SHP77 treated with DMSO at 0.1 percent for 48 hours (cell line): ENCODE measurements at places on chromosomes 13 and 19.

DNA sequence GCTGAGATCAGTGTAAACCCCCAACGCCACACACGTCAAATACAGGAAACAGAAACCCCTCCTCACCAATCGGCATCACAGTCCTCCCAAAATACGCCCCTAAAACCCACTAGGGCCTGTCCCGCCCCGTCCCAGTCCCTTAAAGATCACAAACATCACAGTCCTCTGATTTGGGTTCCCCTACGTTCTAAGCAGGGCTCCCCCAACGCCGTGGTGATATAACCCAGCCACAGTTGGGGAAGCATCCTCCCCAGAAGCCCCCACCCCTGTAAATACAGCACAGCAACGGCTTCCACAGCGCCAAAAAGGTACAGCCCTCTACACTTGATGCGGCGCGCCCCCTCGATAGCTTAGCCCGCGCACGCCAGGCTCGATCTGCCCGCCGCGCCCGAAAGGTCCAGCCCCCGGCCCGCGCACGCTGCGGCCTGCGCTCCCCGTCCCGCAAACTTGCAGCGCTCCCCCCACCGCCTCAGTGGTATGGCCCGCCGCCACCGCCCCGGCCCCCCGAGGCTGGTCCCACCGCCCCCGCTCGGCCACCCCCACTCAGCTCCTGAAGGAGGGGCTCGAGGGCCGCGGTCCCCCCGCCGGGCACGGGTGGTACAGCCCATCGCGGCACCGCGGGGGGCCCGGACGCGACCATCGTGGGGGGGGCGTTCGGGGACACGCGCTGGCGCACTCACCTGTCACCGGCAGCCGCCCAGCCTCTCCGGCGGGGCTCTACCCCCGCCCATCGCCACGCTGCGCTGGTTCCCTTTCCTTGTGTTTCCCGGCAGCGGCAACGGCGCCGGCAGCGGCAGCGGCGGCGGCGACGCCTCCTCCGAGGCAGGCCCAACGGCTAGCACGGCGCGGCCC is at the start of gene AKT2:
TSS of gene AKT2 (minus strand) at position 845 of the 852 bp plus-strand sequence. CDS start 20,078 bp downstream, outside the sequence.
- DNase-seq, result peak; percentile 64

GRCh38 chr13:76913898-76914297 is 27.7 kb upstream of the KCTD12 start:
- no peak for DNase-seq

GRCh38 chr19:19427302-19427701 is 21.8 kb downstream of the GATAD2A start:
- DNase-seq, result no peak

DNA sequence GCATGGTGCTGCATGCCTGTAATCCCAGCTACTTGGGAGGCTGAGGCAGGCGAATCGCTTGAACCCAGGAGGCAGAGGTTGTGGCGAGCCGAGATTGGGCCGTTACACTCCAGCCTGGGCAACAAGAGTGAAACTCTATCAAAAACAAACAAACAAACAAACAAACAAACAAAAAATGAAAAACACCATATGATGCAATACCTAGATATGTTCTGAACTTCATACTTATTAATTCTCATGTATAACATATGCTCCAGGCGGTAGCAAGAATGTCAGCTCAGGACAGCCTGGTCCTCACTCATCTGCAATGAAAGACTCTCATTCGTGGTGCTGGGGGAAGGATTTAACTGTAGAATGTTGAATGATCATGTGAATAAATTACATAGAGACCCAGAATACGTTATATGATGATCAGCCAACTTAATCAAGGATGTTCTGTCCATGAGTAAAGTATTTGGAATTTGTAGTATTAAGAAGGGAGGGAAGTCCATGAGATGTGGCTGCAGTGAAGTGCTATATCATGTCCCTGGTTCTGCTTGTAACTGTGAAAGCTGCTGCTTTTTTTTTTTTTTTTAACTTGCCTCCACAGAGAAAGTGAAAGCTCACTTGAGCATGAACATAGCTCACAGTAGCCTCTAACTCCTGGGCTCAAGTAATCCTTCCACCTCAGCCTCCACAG is 206.8 kb downstream of the UQCRFS1 start:
- no peak for DNase-seq

DNA sequence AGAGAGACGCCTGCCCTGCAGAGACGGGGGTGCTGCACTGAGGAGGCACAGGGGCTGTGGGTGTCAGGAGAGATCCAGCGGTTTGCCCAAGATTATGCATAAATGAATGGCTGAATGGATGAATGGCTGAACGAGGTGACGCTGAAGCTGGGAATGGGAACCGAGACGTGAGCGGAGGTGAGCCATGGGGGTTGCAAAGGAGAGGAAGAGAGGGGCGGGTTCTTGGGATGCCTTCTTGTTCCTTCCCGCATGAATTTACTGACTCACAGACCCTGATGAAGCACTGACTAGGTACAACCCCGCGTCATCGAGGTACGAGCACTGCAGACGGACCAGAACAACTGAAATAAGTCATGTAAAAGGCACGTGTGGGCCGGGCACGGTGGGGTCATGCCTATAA is 16.7 kb downstream of the DCAF15 start:
- no peak for DNase-seq

DNA sequence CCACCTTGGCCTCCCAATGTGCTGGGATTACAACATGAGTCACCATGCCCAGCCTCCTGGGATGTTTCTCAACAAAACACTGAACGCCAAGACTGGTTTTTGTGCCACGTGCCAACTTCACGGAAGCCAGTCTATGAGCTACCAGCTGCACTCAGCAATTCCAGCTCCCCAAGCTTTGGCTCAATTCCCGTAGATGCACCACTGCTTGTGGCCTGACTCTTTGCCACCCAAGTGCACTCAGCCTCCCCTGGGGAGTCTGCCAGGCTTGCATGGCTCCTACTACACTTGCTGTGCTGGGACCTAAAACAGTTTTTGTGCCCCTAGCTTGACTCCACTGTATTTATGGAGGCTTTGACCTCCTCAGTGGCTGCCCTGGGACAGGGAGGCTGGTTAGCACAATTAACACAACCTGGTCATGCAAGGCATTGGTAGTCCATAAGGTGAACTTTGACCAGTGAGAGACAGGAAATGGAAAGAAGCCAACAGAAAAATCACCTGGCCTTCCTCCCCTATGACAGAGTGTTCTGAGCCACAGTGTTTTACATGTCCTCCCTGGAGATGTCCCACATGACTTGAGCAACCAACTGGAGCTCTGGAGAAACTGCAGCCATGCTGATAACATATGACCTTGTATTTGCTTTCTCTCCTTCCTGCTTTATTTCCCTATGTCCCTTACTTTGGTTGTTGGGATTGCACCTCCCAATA is 1173.1 kb downstream of the UQCRFS1 start:
- no peak for DNase-seq

GRCh38 chr13:48662226-48662625 is 8.5 kb downstream of the CYSLTR2 start:
- no peak for DNase-seq

- DNase-seq, result no peak
Measured at GRCh38 chr13:65638572-65639168, 1591.5 kb downstream of the PCDH9 start.

GRCh38 chr19:46514589-46515289 is 19.1 kb upstream of the PNMA8B start:
- DNase-seq, result no peak

DNA sequence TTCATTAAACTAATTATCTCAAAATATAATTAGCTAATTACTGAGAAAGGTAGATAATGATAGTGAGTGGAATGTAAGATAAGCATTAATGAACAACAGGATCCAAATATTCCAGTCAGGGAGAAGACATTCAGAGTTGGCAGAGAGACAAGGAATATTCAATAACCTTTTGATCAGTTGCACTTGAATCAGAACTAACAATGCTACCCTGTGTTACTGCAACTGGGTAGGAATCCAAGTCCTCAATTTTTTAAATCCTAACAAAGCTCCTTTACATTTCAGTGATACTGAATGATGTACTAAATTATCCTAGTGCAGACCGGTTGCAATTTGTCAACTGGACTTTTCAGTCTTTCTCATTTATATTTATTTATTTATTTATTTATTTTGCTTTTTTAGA is 107.1 kb upstream of the MIR17HG start:
- DNase-seq, result no peak

DNA sequence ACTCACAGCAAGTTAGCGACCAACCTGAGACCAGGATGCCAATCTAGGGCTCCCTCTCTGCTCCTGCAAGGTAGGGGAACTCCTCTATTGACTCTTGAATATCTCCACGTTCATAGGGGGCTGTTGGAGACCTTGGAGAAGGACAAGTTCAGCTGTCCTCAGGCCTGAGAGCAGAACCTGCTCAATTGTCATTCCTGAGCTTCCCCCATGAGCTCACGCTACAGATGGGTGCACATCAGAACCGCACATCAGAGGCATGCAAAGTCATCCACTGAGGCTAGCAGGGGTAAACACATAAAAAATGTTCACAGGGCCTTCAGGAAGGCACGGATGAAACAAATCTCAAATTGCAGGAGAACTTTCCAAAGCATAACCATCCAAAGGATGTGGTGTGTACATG is 168.8 kb upstream of the ZNF507 start:
- no peak for DNase-seq

DNA sequence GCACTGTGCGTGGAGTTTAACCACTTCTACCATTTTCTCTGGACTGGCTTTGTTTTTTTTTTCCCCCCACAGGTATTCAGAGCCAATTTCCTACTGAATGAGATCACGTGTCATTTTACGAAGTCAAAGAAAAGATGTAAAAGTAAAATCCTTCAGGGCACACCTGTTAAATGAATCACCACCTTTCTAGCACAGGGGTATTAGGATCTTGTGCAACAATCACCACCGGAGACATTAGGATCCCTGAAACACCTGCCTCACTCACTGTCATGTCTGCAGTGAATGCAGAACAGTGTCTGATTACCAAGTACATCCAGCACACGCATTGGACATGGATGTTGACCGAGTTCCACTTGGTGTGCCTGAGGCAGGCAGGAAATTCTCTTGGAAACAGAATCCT is 17.2 kb downstream of the BRD4 start:
- DNase-seq, result peak; percentile 38

DNA sequence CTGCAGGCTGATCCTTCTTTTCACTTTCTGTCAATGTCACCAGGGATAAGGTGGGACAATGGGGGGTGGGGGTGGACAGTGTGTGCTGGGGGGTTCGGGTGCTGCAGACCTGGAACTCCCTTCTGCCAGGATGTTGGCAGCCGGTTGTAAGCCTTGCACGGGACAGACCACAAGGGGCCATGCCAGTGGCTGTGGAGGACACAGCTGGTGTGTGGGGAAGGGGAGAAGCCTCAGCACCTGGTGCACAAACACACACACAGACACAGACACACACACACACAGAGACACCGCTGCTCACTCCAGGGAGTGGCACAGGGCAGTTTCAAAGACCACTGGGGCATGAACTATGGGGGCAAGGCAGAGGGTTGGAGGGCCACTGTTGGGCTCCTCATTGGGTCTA is 3.6 kb downstream of the F2RL3 start:
- DNase-seq, result no peak
